NCI-H1930 (cell line): ENCODE measurements at places on chromosomes 7 and 10.

DNA sequence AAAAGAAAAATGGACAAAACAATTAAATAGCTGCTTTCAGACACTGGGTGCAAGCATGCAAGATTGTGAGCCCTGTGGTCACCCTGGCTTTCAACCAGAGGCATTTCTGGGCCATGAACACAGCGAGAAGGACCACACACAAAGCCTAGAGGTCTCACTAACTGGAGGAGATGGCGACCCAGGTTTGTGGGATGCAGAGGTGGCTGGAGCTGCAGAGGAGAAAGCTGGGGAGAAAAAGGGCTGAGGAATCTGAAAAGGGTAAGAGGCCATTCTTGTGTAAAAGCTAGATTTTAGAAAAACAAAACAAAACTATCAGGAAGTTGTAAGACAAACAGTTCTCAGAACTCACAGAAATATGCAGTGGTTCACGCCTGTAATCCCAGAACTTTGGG, 30.1 kb upstream of the PTPRN2 start:
- no peak for DNase-seq

DNA sequence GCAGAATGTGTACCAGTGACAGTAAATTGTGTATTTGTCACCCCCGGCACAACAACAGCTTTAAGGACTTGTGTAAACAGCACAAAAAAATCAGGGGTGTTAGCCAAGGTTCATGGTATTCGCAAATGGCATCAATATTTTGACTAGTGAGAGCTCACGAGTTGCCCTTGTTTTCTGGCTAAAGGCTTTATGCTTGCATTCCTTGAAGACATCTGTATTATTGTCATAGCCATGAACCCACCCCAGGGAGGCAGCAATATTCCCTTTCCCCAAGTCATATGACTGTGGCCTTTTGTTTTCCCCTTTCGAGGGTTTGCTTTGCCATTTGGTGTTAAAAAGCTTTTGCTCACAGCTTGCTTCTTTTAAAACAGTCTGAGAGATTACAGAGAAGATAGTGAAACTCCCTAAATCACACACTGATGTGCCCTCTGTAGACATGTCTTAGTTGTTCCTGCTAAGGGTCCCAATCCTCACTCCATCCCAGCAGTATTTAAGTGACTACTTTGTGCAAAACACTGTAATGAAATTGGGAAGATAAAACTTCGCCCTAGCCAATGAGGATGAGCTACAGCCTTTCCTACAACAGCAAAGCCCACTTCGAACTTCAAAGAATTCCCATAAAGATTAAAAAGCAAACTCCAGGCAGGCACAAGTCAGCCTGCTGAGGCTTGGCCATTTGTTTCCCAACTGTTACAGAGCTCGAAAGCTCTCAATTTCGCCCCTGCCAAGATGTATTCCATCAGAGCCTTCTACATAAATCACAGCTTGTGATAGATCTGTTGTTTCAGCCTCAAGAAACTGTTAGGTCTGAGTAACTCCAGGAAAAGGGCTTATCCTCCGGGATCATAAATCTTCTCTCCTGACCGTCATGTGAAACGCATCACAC, 172.3 kb downstream of the ADAM12 start:
- DNase-seq: no peak

- no peak for DNase-seq
These were observed 162.5 kb upstream of the KCTD7 start for GRCh38 chr7:66466081-66466600.

DNA sequence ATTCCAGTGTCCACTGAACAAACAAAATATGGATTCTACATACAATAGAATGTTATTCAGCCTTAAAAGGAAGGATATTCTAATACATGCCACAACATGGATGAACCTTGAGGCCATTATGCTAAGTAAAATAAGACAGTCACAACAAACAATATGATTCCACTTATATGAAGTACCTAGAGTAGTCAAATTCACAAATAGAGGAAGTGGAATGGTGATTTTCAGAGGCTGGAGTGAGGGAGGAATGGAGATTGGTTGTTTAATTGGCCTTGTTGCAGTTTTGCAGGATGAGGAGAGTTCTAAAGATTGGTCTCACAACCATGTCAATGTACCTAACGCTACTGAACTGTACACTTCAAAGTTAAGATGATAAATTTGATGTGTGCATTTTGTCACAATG, 119.6 kb downstream of the CHN2 start:
- DNase-seq: no peak

GRCh38 chr10:125442856-125443540, 240.0 kb downstream of the TEX36 start:
- DNase-seq: no peak

DNA sequence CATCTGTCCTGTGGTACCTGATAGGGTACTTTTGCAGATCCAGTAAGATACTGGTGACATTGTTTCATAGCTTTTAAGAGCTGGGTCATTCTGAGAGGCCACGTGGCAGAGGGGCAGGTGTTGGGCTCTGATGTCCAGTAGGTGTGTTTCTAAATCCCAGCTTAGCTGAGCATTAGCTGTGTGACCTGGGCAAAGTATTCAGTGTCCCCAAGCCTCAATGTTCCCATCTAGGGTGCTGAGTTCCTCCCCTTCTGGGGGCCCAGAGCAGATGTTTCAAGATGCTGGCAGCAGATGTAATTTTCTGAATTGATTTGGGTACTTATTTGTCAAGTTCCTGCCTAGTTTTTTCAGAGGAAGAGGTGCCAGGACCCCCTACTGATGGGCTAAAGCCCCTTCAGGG, 52.9 kb downstream of the NEURL1 start:
- no peak for DNase-seq

GRCh38 chr10:34966040-34966439, 124.1 kb downstream of the CUL2 start:
- DNase-seq: no peak

GRCh38 chr7:16399265-16399831, 22.0 kb downstream of the CRPPA start:
- DNase-seq: no peak

GRCh38 chr10:50044941-50045664, 22.7 kb upstream of the WASHC2A start:
- no peak for DNase-seq

GRCh38 chr10:33085313-33085833, 127.3 kb upstream of the ITGB1 start:
- no peak for DNase-seq

DNA sequence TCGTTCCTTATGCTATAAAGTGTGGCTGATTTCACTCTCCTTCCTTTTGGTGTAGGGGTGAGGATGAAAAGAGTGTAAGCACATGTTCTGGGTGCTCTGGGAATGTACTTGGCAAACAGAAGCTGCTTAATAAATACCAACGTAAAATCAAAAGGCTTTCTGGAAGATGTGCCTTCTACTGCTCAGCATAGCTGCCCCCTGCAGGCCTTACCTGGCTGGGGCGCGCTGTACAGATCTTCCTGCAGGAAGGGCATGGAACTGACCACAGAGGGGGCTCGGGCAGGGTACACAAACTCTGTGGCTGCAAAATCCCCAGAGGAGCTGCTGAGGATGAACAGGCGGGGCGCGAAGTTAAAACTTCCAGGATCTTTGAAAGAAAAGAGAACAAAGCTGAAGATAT, 169.4 kb downstream of the SVIL start:
- no peak for DNase-seq

GRCh38 chr10:48361176-48361575, 54.7 kb downstream of the MAPK8 start:
- no peak for DNase-seq

GRCh38 chr7:105268056-105268455, 120.7 kb downstream of the SRPK2 start:
- DNase-seq: no peak

DNA sequence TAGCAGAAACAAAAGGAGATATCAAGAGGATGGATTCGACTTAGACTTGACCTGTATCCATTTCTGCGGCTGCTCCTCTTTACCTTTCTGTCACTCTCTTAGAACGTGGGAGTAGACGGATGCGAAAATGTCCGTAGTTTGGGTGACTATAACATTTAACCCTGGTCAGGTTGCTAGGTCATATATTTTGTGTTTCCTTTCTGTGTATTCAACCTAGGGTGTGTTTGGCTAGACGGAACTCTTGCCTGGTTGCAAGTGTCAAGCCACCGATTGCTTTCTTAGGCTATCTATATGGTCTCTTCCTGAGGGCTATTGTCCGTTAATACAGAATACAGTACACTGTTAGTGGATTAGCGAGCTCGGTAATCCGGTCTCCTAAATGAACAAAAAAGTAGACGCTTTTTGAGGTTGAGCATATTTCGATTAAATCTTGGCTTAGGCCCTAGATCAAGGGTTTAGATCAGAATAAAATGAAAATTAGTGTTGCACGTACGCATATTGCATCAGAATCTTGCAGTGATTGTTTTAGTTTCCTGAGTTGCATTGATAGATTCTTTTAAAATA, 1.2 kb downstream of the PTEN start:
- no peak for DNase-seq

- DNase-seq: no peak
These were observed 961 bp downstream of the SCRN1 start for GRCh38 chr7:29988424-29989256.

- no peak for DNase-seq
These were observed 58.3 kb upstream of the KDM7A start for GRCh38 chr7:140235114-140235513.

DNA sequence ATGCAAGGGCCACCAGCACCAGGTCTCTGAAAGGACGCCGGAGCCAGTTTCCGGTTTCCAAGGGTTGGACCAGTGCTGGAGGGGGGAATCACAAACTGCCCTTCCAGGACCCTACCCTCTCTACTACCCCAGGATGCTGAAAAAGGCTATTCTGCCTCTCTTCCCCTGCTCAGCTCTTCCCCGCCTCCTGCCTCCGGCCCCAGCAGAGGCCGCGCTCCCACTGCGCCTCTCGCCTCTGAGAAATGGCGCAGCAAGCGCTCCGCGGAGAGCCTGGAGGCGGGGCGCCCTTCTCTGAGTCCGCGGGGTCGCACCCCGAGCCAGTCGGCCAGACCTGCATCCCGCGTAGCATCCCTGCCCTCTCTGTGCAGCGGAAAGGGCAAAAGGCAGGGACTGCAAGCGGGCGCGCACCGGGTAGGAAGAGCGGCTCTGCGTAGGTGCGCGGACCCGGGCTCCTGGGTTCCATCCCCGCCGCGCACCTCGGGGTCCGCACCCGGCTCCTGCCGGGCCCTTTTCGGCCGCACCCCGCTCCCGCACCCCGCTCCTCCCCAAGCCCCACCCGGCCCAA, 476 bp upstream of the RET start:
- DNase-seq: no peak

GRCh38 chr7:93359520-93360198, 127.5 kb downstream of the VPS50 start:
- no peak for DNase-seq

- DNase-seq: peak; percentile 35
These were observed 3.8 kb downstream of the HILPDA start for GRCh38 chr7:128459394-128459878.

GRCh38 chr10:50260791-50261281, 9.5 kb upstream of the ASAH2 start:
- DNase-seq: no peak

GRCh38 chr7:5501465-5501864, 77.8 kb upstream of the TNRC18 start:
- DNase-seq: no peak

DNA sequence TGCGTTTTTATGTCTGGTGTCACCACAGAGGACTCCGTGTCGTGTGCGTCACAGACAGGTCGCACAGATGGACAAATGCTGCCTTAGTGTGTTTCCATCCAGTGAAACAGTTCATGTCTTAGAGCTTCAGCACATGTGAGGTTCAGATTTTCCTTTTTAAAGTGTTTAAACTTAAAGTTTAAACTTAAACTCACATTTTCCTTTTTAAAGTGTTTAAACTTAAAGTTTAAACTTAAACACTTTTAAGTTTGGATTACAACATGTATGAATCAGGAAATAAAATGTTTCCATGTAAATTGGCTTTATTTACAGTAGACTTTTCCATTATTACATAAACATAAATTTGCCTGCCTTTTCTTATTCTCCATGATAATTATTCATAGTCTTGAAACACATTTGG, 67.3 kb downstream of the INSYN2A start:
- no peak for DNase-seq
